Osteocyte (in vitro differentiated cells): ENCODE measurements at places on chromosomes 4 and X. TPM values are rescaled to one million over a fixed set of nuclear protein-coding genes. Genes with fewer than 3 reads are reported as not detected.

The TMEM271 gene
- total RNA-seq, result not detected in 2 replicates

The MAGED4B gene
- total RNA-seq, result 131 and 134 TPM in 2 replicates

DNA sequence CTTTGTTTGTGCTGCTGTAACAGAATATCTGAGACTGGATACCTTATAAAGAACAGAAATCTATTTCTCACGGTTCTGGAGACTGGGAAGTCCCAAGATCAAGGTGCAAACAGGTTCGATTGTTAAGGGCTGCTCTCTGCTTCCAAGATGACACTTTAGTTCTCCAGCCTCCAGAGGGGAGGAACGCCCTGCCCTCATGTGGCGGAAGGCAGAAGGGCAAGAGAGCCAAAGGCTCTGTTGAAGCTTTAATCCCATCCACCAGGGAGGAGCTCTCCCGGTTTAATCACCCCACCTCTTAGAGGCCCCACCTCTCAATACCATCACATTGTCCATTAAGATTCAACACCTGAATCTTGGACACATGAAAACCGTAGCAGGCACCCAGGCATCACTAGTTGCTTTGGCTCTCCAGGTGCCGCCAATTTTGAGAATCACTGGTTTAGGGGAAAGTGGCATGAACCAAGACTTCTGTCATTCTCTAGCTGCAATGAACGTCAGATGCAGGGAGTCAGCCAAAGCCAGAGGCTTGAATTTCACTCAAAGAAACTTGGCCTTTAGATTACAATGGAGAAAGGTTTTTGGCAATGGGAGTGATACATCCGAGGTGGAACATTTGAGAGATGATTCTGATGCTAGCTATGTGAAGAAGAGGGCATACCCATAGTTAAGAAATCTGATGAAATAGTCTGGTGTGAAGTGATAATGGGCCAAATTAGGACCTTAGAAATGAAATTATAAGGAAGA is 15.7 kb downstream of the FHL1 start:
- H3K27ac ChIP-seq, result peak overlapping the region; percentile 93
- H3K27me3 ChIP-seq, result no peaks in the 10 kb centered on the region
- H3K4me1 ChIP-seq, result peaks cover 93% of the 10 kb centered on the region
- peak overlapping the region; percentile 27 for H3K4me3 ChIP-seq

DNA sequence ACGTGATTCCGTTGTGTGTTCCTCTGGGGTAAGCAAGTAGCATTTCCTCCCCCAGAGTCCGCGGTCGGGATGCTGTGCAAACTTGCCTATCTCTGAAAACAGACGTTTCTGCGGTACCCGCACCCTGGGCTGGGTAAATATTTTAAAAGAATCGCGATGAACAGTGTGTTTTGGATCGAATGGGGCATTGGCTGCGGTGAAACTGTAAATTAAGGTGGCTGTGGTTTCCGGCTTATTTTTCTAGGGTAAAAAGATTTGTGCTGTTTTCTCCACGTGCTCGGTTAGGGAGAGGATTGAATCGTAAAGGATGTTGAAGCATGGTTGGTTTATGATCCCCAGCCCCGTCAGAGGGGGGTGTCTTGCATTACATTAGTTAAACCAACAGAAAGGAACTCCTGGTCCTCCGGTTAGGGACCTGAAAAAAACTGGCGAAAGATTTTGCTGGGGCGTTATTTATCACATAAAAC is 1.2 kb downstream of the HHIP start:
- no peak for DNase-seq
- no peaks in the 10 kb centered on the region for H3K36me3 ChIP-seq
- H3K27ac ChIP-seq, result peak overlapping the region; percentile 5
- H3K4me1 ChIP-seq, result peaks cover 30% of the 10 kb centered on the region
- H3K4me3 ChIP-seq, result peak overlapping the region; percentile 91

DNA sequence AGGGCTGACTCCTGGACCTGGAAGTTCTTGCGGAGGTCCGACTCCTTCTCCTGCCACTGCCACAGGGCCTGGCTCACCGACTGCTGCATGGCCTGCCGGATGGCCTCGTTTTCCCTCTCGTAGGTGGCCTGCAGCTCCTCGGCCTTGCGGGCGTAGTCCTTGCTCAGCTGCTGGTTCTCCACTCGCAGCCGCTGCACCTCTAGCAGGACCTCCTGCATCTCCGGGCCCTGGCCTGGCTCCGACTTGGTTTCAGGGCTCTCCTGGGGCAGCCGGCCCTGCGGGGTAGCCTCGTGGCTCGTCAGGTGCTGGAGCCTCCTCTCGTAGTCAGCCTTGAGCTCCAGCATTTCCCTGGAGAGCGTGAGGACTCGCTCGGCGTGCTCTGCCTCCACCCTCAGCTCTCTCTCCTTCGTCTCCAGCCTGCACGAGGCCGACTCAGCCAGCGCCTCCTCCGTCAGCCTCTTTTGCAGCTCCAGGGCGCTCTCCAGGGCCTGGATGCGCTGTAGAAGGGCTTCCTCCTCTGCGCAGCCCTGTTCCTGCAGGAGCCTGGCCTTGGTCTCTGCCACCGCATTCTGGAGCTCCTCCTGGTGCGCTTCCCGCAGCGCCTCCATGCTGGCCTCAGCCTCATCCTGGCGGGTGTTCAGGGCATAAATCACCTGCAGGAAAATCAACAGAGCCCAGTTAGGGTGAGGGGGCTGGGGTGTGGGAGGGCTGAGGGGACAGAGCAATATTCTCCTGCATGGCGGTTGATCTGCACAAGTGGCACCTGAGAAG is 72.2 kb downstream of the FAM184B start:
- H3K4me1 ChIP-seq, result no peaks in the 10 kb centered on the region
- H3K36me3 ChIP-seq, result no peaks in the 10 kb centered on the region
- no peak overlapping the region for H3K27ac ChIP-seq
- peaks cover 2% of the 10 kb centered on the region for H3K27me3 ChIP-seq
- DNase-seq, result peak; percentile 82
- no peak overlapping the region for H3K4me3 ChIP-seq

DNA sequence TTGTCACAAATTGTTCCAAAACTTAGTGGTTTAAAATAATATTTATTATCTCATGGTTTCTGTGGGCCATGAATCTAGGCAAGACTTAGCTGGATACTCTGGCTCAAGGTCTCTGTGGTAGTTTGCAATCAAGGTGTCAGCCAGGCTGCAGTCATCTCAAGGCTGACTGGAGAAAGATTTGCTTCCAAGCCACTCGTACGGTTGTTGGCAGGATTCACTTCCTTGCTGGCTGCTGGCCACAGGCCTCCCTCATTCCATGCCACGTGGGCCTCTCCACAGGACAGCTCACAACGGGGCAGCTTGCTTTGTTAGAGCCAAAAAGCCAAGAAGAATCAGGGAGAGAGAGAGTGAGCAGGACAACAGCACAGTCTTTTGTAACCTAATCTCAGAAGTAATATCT is 101.4 kb downstream of the WWC2 start:
- peak; percentile 87 for DNase-seq
- H3K4me1 ChIP-seq, result peaks cover 19% of the 10 kb centered on the region
- no peak overlapping the region for H3K4me3 ChIP-seq
- H3K27me3 ChIP-seq, result no peaks in the 10 kb centered on the region

DNA sequence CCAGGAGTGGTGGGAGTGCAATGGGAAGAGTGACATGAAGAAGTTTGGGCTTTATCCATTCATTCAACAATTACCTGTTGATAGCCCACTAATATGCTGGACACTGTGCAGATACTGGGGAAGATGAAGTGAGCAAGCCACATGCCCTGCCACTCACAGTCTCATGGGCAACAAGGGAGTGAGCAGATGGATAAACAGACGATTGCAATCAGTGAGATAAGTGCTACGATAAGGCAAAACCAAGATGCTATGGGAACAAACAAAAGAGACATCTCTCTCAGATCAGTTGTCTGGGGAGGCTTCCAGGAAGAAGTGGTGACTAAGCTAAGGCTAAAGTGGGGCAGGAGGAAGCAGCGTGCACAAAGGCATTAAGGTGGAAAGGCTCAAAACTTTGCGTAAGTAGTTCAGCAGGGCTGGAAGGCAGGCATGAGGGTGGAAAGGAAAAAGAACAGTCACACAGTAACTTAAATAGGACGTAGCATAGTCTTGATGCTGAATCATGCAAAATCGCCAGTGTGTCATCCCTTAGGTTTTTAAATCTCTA is 31.7 kb downstream of the GAB3 start:
- no peaks in the 10 kb centered on the region for H3K36me3 ChIP-seq
- H3K4me3 ChIP-seq, result no peak overlapping the region
- H3K4me1 ChIP-seq, result no peaks in the 10 kb centered on the region
- no peak for DNase-seq
